Astrocyte of the cerebellum (primary cell): ENCODE measurements at places on chromosomes 2 and 18.

- no peak for DNase-seq
Measured at GRCh38 chr2:190746971-190747761, 98.3 kb downstream of the NAB1 start.

DNA sequence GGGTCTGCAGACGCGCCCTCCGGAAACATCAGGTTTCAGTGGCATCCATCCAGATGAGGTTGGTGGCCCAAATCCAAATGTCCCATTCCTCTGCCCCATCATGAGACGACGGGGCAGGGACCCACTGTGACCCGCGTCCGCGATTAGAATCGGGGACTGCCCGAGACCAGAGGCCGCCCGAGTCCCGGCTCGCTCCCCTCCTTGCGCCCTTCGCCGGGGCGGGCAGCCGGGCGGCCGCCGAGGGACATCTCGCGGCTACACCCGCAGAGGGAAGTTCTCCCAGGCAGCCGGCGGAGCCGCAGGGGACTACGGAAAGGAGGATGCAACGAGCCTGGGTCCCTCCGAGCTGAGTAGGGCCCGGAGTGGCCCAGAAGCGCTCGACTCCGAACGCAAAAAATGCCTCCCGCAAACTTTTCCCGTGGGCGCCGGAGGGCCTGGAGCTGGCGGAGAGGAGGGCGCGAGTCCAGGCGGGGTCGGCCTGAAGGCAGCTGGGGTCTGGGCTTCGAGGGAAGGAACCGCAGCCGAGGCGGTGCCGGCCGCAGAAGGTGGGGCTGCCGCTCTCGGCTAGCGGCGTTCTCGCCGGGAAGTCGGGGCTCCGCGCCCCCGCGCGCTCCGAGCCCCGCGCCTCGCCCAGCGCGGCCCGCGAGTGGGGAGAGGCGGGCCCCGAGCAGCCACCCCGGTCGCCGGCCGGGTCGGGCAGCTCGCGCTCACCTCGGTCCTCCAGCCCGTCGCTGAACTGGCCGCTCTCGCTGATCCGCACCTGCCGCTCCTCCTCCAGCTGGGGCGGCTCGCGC, 580 bp downstream of the TMEM163 start:
- DNase-seq = no peak

GRCh38 chr18:68842951-68843350, 45.1 kb downstream of the CCDC102B start:
- DNase-seq = no peak

- DNase-seq = no peak
Measured at GRCh38 chr2:58336416-58336815, 95.3 kb upstream of the FANCL start.

DNA sequence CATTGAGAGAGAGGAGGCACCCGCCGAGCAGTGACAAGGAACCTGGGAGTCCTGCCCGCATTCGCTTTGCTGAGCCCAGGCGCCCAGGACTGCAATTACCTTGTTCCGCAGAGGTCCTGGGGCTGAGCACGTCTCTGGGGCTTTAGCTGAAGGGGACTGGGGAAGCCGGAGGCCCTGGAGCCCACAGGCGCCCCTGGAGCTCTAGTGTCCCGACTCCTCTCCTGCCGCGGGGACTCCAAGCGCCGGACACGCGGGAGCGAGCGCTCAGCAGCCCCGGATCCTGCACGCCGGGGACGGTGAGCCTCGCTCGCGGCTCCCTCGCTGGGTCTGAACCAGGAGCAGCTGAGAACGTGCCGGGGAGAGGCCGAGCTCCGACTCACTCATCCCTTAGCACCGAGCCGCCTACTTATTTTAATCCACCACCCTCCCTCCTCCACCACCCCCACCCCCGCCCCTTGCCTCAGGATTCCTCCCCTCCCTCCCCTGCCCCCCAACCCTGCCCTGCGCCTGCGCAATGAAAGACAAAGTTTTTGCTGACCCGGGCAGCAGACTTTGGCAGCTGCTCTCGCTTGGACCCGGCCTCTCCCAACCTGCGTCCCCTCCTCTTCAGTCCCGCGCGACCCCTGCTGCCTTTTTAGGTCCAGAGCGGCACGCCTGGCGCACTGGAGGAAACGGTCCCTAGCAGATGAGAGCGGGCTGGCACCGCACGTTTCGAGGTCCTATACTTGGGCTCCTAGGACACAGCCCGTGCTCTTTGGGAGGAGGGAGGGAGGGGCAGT, at the start of gene OSR1:
OSR1 (minus strand) TSS at position 382 of the 779 bp plus-strand sequence. CDS start 4,818 bp downstream, outside the sequence.
- DNase-seq = no peak

- no peak for DNase-seq
Measured at GRCh38 chr18:73768043-73768442, 379.6 kb downstream of the FBXO15 start.

- DNase-seq = no peak
Measured at GRCh38 chr2:174117951-174118930, 130.1 kb downstream of the OLA1 start.

DNA sequence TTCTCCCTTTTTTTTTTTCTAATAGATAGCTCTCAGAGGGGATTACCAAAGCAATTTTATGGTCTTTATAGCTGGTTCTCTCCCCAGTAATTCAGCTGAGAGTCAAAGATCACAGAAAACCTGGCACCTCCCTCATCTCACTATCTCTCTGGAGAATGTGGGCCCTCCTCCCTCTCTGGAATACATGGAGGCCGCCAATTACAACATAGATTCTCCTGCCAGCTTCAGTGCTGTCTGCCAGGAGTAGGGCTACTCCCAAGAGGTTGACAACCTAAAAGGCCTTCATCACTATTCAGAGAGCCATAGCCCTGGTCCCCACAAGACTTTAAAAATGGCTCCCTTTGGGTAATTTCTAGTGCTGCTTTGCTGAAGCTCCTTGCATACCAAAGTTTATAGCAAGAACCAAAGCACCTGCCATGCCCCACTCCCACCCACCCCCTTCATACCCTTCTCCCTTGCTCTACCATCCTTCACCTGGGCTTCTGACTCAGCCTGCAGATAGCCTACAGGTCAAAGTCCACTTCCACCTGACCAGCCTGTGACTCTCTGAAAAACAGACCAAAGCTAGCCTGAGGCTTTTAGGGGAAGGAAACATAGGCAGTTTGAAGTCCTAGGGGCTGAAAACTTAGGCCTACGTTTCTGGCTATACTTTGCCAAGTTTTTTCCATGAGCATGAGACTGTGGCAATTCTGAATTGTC, 472.3 kb downstream of the TNS1 start:
- DNase-seq = no peak

DNA sequence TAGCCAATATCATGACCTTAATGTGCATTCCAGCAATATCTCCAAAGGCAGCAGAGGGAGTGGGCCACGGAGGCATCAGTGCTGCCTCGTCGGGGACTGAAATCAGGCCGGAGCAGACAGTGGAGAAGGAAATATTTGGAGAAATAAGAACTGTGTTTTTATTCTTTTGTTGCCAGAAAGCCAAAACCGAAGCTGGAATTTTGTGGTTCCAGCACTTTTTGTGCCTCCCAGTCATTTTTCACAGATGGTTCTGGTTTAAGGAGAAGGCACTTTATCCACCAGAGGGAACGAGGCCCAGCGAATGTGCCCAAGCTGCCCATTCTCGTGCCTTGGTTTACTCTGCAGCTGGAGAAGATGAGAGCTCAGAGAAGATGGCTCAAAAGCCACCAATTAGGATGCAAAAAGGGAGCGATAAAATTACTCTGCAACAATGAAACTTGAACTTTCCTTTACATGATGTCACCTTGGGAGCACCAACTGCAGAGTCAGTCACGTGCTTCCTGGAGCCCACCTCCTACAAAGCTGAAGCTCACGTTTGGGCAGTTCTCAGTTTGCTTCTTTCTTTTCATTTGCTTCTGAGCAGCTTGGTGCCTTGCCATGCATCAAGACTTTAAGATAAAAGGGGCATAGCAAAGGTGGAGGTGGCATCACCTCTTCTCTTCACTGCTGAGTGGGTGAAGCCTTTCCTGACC, 288.7 kb downstream of the LPIN1 start:
- no peak for DNase-seq

DNA sequence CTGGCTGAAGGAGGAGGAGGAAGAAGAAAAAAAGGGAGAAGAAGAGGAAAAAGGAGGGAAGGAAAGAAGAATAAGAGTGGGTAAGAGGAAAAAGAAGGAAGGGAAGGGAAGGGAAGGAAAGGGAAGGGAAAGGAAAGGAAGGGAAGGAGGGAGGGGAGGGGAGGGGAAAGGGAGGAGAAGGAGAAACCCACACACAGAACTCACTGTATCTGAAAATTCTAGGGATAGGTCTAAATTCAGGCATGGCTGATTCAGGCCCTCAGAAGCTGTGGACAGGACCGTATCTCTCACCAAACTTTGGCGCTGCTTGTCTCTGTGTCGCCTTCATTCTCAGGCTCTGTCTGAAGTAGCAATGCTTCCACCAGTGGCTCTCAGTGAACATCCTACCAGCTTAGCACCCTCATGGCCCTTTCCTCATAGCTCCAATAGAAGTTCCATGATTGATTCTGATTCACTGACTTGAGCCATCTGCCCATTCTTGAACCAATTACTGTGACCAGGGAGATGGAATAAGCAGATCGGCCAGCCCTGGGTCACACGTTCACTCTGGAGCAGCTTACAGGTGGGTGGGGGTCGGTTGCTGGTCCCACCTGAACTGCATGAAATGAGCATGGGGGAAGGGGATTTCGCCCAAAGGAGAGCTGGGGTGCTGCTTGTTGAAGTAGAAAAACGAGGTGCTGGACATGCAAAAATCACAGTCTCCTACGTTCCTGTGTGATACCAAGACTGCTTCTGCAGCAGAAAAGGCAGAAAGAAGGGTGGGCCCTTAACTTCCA, 59.7 kb downstream of the TTC32 start:
- DNase-seq = no peak

- DNase-seq = peak; percentile 54
Measured at GRCh38 chr2:147030966-147031720, 813.7 kb upstream of the ACVR2A start.

DNA sequence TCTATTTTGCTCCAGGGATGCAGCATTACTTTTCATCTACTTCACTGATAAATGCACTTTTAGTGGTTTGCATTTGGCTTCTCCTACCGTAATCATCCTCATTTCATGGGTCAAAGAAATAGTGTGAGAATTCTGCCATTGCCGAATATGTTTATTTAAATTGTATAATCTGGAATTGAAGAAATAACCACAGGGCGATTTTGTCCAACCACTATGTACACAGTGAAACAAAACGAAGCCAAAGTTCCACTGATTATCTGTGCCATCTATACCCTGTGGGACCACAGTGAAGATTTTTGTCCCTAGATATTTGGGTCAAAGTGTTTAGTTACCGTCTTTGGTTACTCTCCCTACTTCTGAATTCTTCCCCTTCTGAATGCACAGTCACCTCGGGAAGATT, 888.6 kb upstream of the NRXN1 start:
- DNase-seq = peak; percentile 0

- no peak for DNase-seq
Measured at GRCh38 chr18:21074336-21075323, 37.0 kb downstream of the ROCK1 start.

- DNase-seq = no peak
Measured at GRCh38 chr18:61891894-61892293, 913 bp downstream of the RNF152 start.

GRCh38 chr2:70391988-70392387, 90.1 kb upstream of the FAM136A start:
- no peak for DNase-seq

DNA sequence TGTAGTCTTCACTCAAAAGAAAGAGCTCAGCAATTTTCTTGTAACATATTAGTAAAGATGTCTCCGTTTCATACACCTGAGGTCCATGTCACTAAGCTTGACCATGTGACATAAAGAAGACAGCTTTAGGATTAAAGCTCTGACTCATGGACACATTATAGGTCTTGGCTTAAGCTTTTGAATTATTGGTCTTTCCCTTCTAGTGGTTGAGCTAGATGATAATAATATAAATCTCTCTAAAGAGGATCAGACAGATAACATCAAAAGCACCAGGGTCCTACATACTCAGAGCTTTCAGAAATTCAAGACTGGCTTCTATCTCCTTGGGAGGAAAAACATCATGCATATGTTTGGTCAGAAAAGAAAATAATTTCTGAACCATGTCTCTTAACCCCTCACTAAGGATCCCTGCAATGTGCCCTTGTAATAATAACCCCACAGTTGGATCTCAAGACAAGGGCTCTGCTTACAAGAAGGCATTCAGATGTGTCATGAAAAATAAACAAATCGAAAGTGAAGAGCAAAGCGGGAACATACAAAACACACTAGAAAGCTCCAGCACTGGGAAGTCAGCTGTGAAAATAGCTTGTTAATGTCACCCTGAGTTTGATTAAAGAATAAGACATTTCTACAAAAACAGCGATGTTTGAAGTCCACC, 174.5 kb downstream of the PID1 start:
- DNase-seq = no peak

DNA sequence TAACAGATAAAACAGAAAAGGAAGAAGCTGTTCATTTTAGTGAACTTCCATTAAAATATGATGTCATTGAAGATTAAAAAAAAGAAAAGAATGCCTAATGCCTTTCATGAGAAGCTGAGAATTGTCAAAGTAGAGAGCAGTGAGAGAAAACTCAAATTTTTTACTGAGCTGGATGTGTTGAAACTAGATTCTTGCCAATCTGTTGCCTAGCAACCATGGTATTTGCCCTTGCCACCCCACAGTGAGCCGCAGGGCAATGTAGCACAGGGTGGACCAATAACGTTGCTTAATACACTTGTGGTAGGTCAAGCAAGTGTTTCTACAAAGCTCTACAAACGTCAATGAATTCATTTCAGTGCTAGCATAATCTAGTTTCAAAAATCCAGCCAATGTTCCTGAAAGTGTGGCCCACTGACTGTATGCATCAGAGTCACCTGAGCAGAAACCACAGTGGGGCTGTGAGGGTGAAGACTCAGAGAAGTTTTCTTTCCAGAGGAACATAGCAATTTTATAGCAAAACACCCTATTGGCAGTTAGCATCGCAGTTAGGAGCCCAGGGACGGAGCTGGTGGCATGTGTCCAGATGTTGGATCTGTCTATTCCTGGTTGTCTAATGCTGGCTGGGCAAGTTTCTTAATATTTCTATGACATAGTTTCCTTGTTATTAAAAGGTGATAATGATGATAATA, 132.2 kb downstream of the DOCK10 start:
- peak; percentile 75 for DNase-seq
